Natural killer cell (primary cell): ENCODE measurements at places on chromosomes 7 and 10. TPM values are rescaled to one million over a fixed set of nuclear protein-coding genes. Genes with fewer than 3 reads are reported as not detected.

Gene CAMK1D
- total RNA-seq = 44.2 TPM

Gene CABCOCO1
- total RNA-seq = not detected

- no peaks in the 10 kb centered on the region for H3K36me3 ChIP-seq
- no peak for DNase-seq
- H3K4me1 ChIP-seq = no peaks in the 10 kb centered on the region
- no peaks in the 10 kb centered on the region for H3K27me3 ChIP-seq
- H3K27ac ChIP-seq = no peak overlapping the region
- H3K4me3 ChIP-seq = no peak overlapping the region
These were observed 126.0 kb upstream of the CALN1 start for GRCh38 chr7:72538147-72538546.

- no peaks in the 10 kb centered on the region for H3K27me3 ChIP-seq
- H3K4me3 ChIP-seq = no peak overlapping the region
- H3K4me1 ChIP-seq = no peaks in the 10 kb centered on the region
- no peak for DNase-seq
These were observed 103.6 kb downstream of the LYZL1 start for GRCh38 chr10:29392376-29393021.

- DNase-seq = no peak
- H3K4me3 ChIP-seq = no peak overlapping the region
- no peak overlapping the region for H3K27ac ChIP-seq
- H3K36me3 ChIP-seq = no peaks in the 10 kb centered on the region
- no peaks in the 10 kb centered on the region for H3K27me3 ChIP-seq
These were observed 703.0 kb upstream of the NRP1 start for GRCh38 chr10:34037499-34037898.

DNA sequence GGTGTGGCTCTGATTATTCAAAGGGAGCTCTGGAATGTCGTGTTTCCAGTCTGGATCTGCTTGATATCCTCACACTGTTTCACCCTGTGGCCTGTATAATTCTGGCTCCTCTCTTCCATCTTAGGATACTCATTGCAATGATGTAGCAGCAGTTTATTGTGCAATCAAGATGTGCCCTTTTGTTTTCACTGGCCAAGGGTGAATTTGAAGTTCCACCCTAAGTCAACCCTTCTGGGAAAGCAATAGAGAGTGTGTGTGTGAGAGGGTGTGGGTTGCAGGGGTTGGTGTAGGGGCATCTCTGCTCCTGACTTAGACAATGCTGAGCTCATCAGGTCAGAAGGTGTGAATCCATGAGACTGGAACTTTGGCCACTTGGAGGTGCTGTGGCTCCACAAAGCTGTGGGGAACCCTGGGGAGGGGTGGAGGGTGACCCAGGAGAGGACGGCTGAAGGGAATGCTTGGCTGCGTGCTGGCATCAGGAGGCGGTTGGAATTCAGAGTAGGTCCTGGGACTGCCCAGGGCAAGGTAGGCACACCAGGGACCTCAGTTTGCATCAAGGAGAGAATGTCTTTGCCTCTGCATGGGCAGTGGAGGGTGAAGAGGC lies 118.0 kb upstream of the PRSS58 start:
- no peak overlapping the region for H3K27ac ChIP-seq
- peak; percentile 34 for DNase-seq
- no peaks in the 10 kb centered on the region for H3K4me1 ChIP-seq
- no peak overlapping the region for H3K4me3 ChIP-seq
